ENCODE measurements at places on chromosomes 2 and 18. TPM values are rescaled to one million over a fixed set of nuclear protein-coding genes. Genes with fewer than 3 reads are reported as not detected.

GRCh38 chr2:134261398-134262131 is 7.7 kb downstream of the MGAT5 start:
- no peak for DNase-seq

DNA sequence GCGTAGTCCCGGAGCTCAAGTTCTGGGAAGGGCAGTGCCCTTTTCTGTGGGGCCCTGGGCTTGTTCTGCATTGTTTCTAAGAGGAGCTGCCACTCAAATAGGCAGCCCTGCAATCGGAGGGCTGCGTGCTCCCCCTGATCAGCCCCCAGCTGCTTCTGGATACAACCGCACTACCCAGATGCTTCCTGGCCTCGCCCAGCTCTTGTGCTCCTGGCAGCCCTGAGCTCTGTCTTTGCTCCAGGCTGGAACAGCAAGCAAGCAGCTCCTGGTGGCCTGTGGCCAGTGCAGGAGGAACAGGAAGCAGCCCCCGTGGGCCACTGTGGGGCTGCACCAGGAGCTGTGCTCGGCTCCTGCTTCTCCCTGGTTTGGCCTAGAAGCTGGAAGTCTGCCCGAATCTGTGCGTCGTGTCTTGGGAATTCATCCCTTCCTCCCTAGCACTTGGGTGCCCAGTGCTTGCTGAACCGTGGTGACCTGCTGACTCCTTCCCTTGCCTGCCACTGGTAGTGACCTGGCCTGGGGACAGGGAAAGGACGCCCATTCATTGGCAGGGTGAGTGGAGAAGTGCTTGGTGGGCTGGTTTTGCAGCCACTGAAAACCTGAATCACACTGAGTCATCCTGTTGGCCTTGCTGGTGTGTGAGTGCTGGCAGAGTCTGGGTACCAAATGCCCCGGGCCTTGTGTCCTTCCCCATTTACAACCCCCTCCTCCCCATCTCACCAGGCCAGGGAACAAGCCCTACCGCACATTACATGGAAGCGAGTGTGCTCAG is 27.3 kb upstream of the NTSR2 start:
- no peak for DNase-seq

- no peak for DNase-seq
These were observed 41.6 kb downstream of the LBH start for GRCh38 chr2:30272761-30273573.

Gene KCNIP3
- polyA plus RNA-seq, result 15.4 TPM

DNA sequence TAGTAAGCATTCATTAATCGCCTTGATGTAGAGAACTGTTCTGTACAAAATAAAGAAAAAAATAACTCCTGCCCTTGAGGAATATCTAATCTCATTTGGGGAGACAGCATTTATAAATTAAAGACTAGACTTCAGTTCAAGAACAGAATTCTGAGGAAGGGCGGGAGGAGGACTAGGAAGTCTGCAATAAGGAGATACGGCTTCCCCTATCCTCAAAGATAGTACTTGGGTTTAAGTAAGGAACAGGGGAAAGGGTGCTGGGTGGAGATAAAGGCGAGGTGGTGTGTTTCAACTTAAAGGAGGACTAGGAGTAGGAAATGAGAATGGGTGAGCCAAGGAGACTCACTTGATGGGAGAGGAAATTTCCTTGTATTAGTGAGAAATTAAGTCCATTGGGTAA is 121.9 kb upstream of the MSTN start:
- DNase-seq, result no peak

Gene AKAIN1
- polyA plus RNA-seq, result not detected

Gene EPB41L5
- polyA plus RNA-seq, result 103 TPM

GRCh38 chr2:43469094-43469493 is 126.7 kb downstream of the THADA start:
- DNase-seq, result no peak

Gene B3GNT2
- polyA plus RNA-seq, result 40.9 TPM

GRCh38 chr2:69260666-69261065 is 126.4 kb downstream of the GFPT1 start:
- DNase-seq, result no peak

Gene AQP4
- 0.77 TPM for polyA plus RNA-seq

Gene DNAJC5G
- polyA plus RNA-seq, result 0.55 TPM

DNA sequence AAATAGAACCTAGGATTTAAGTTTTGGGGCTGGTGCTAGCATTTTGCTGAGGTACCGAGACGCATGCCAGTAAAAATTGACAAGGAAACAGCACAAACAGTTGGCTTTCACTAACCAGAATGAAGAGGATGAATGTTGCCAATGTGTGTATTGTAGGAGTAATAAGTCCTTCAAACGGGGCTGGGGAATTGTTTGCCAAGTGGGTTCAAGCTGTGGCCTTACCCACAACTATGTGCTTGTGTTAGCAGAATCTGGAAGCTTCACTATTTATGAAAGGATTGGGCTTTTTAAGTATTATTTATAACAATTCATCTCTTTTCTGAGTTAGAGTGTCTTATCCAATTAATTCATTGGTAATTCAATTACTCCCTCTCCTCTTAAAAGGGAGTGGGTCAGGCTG is 15.0 kb upstream of the KIF5C start:
- no peak for DNase-seq

Gene PDE11A
- 4.7 TPM for polyA plus RNA-seq

DNA sequence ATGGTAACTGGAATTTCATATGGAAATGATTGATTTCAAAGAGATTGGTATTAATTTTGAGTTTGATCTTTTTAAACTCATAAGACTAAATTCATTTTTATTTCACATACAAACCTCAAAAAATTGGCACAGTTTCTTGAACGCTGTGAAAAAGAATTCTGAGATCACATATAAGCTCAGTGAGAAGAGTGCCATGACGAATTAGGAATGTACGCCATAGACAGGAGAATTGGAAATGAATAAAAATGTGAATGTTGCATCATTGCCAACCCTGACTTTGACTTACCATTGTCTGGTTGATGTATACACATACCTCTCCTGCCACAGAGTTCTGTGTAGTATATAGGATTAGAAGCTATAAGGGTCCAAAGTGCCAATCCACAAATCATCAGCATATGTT is 290.4 kb upstream of the ZC3H15 start:
- no peak for DNase-seq

- DNase-seq, result no peak
These were observed 130.0 kb downstream of the SH3RF3 start for GRCh38 chr2:109258905-109259540.

DNA sequence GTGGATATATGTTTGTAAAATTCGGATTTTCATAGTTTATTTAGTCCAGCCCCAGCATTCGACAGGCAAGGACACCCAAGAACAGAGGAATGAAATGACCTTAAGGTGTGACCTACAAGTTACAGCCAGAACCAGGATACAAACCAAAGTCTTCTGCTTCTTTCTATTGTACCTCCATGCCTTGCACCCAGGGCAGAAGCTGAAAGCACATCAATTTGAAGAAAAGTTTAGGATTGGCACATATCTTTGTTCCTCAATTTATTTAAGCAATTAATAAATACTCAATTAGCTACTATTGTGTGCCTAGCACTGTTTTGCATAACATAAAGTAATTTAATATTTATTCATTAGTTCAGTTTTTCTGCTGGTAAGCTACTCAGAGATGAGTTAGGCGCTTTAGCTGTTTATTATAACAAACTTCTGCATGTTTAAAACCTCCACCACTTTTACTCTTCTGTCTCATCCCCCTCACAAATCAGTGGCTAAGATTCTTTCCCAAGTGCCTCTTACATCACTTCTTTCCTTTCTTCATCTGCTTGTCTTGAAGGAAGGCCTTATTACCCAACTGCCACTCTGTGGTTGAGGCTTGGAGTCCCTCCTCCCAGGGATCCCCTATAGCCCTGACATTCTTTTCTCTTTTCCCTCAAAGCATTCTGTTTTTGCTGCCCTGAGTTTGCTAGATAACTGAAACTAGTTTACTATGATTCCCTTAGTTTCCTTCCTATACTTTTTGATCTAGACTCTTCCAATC is 37.1 kb upstream of the DARS1 start:
- DNase-seq, result no peak

DNA sequence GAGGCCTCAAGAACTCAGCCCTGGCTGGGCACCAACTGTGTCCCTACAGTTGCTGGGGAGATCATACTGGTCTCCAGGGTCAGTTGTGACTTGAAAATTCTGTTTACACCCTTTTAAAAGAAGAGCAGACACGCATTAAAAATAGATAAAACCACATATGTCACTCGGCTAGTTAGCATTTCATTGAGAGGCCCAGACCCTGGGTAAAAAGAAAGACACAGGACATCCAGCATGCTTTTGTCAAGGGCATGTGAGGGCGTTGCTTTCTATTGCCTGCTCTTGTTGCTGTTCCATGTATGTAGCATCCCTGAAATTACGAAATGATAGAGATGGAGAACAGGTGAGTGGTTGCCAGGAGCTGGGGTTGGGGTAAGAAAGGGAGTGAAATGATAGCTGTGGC is 94.3 kb downstream of the SEPTIN10 start:
- DNase-seq, result no peak

Gene SATB2
- polyA plus RNA-seq, result 18.4 TPM

Gene CPO
- polyA plus RNA-seq, result 1.1 TPM

Gene MAP3K19
- 0.83 TPM for polyA plus RNA-seq

DNA sequence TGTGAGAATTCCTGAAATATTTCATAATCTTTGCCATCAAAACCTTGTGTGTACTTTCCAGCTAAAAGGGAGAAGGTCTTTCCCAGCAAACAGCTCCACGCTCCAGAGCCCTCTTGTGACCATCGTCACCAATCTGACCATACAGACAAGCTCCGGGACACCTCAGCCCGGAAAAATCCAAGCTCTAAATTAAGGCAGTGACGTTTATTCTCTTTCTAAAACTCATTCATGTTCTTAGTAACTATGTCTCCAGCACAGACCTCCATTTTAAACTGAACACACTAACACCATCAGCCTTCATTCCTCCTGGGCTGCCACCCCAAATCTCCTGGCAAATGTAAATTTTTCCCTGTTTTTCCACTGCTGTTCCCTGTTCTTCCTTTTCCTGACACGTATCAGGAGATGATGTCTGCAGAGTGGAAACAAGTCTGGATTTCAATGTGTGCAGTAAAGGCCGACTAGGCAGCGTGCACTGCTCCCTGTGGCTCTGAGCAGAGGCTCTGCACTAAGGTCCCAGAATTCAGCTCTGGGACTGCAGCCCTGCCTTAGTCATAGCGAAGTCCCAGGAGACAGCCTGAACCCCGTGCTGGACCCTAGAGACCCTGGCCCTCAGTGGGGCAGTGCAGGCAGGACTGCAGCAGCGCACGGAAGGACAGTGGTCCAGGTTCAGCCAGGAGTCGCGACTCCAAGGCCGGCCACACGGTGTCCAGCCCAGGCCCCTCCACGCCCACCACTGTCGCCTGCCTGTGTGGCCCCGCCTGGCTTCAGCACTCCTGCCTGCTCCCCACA is 452.5 kb upstream of the SALL3 start:
- DNase-seq, result no peak

Measured in right renal pelvis (tissue), 4 donors.